ENCODE measurements at places on chromosomes 5 and 9. TPM values are rescaled to one million over a fixed set of nuclear protein-coding genes. Genes with fewer than 3 reads are reported as not detected.

- peak; percentile 52 for DNase-seq
These were observed 101.7 kb upstream of the TLX3 start for GRCh38 chr5:171207256-171207847.

GRCh38 chr9:93126825-93127368, 7.2 kb downstream of the NINJ1 start:
- DNase-seq = no peak

- DNase-seq = no peak
These were observed 66.6 kb upstream of the NR3C1 start for GRCh38 chr5:143470120-143470519.

DNA sequence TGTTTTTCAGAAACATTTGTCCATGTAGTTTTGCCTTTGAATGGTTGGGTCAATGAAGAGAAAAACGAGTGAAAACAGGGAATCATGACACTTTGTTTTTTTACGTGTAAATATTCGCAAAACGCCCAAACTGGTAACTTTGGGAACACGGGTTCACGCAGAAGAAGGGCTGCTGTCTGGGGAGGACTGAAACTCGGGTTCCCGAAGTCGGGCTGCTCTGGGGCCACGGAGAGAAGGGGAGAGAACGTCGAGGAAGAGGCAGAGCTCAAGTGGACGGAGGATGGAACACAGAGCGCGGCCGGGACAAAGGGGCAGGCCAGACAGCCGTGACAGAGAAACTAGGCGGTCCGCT, 478 bp upstream of the SETD9 start:
- DNase-seq = no peak

DNA sequence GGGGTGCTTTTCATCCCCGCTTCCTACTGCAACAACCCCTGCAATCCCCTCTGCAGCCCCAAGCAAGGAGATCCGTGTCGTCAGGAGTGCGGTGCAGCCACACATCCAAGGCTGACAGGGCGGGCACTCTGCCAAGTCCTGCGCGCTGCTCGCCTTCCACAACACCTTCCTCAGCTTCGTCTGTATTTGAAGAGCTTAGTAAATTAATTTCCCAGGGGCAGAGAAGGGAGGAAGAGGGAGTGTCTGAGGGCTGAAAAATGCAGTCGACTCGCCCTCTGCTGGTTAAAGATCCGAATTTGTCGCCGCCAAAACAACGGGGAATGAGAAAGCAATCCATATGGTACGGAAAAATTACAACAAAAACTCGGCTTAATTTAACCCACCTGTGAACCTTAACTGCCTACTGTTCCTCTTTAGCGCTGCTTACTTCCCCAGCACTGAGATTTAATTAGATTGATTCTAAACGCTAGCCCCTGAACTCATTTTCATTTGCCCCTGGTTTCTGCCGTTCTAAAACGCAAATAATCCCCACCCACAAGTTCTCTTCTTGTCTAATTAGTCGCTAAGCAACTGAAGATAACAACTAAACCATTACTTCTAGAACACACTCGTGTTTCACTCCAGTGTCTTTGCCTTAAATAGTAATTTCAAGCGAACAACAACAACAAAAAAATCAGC, 10.9 kb upstream of the PCDHB1 start:
- peak; percentile 72 for DNase-seq

DNA sequence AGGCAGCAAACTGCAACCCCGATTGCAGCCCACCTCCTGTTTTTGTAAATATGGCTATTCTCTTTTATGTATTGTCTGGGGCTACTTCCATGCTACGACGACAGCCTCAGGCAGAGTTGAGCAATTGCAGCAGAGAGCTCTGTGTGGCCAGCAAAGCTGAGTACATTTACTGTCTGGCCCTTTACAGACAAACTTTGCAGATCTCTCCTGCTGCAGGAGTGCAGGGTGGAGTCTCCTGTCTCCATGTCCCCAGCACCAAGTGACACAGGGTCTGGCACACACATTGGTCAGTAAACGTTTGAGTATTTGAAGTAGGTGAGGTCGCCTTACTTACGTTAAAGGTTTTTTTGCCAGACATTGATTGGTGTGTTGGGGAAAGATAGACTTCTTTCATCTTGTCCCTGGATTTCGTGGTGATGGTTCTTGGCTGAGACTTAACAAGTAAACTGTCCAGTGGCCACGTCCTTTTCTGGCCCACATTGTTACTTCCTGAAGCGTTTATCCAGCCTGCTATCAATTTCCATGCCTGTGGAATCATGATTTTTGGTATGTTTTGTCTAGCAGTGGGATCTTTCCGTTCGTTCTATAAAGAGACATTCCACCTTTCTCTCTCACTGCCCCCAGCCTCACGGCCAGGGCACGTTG, 27.2 kb downstream of the PRRC2B start:
- no peak for DNase-seq

- DNase-seq = peak; percentile 60
These were observed 52.2 kb upstream of the TUT7 start for GRCh38 chr9:86406366-86406765.

The CDC20B gene
- total RNA-seq = 0.07 TPM

GRCh38 chr9:27471789-27472188, 52.3 kb upstream of the IFNK start:
- DNase-seq = no peak

The DOCK8 gene
- not detected for total RNA-seq

GRCh38 chr5:34496701-34497469, 159.2 kb upstream of the RAI14 start:
- no peak for DNase-seq

- no peak for DNase-seq
These were observed 1792.3 kb downstream of the EFNA5 start for GRCh38 chr5:105878402-105878801.

- DNase-seq = no peak
These were observed 416.6 kb downstream of the PLK2 start for GRCh38 chr5:58043032-58043945.

DNA sequence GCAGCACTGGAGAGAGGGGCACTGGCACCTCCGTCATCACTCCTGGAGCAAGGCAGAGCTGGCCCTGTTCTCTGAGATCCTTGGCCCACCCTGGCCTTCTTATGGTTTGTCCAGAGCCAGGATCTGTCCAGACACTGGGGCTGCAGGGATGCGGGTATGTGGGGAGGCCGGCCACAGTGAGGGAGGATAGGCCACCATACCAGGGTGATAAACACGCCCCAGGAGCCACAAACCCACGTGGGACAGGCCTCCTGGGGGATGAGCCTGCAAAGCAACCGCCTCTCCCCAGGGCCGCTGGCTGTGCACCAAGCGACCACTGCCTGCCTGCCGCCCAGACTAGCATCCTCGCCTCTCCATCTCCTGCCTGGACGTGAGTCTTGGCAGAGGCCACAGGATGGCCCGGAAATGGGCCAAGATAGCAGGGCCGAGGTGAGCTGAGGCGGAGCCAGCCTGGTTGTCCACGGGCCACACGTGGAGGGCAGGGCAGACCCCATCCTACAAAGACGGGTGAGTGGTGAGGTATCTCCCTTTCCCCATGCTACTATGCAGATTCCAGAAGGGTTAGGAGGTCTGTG, 4.5 kb downstream of the OBP2A start:
- DNase-seq = no peak

- DNase-seq = no peak
These were observed 1.7 kb downstream of the CORO2A start for GRCh38 chr9:98190757-98191105.

The GFI1B gene
- total RNA-seq = 0.19 TPM

GRCh38 chr9:19140259-19140658, 13.0 kb upstream of the PLIN2 start:
- no peak for DNase-seq

The SPINK13 gene
- not detected for total RNA-seq

DNA sequence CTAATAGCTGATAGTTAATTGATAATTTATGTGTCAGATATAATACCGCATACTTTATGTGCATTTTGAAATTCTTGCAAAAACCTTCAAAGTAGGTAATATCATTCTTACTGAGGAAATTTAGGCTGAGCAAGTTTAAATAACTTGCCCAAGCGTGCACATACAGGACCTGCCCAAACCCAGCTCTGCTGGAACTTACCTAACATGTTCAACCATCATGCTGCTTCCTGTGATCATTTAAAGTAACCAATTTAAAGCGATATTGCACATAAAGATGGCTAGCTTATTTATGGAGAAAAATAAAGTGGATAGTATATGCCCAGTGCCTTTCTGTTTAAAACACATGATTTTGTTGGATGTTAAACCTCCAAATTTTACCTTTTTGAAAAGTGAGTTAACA, 4.3 kb downstream of the FAM174A start:
- DNase-seq = no peak

All from A172 (cell line).